ENCODE measurements at places on chromosomes 11 and 22.

- DNase-seq = no peak
Measured at GRCh38 chr22:25156736-25157135, 42.9 kb upstream of the CRYBB3 start.

GRCh38 chr11:118606157-118606843 is 1.1 kb upstream of the PHLDB1 start:
- no peak for DNase-seq

- DNase-seq = no peak
Measured at GRCh38 chr11:71236836-71237475, 15.4 kb downstream of the SHANK2 start.

- no peak for DNase-seq
Measured at GRCh38 chr22:22479116-22479515, 29.4 kb downstream of the ZNF280B start.

DNA sequence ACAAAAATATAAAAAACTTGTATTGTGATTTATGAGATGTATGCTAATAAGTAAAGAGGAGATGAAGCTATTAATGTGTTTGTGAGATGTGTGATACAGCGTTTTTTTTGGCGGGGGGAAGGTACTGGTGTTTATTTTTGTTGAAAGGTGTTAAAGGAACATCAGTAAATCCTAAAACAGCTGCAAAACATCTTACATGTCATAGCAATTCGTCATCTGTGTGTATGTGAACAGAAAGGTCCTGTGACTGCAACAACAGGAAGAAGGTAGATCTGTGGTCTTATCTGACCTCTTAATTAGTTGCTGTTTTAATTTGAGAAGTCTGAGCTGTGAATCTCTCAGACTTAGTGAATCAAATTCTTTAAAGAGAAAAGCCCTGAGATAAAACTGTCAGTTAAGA is 1041.1 kb downstream of the JRKL start:
- DNase-seq = no peak

DNA sequence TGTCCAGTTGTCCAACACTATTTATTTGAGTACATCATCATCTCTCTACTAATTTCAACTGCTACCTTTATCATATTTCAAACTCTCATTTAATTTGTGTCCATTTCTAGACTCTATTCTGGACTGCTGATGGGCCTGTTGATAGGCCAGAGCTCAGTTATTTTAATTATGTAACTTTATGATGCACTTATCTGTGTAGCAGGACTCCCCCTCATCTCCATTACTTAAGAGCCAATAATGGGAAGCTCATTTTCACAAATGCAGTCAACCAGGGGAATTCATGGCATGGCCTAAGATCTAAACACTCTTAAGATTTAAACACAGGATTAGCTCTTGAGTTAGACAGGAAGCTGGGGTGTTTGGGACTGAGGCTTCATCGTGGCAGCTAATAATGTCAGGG is 21.4 kb downstream of the KCNQ1OT1 start:
- DNase-seq = no peak

DNA sequence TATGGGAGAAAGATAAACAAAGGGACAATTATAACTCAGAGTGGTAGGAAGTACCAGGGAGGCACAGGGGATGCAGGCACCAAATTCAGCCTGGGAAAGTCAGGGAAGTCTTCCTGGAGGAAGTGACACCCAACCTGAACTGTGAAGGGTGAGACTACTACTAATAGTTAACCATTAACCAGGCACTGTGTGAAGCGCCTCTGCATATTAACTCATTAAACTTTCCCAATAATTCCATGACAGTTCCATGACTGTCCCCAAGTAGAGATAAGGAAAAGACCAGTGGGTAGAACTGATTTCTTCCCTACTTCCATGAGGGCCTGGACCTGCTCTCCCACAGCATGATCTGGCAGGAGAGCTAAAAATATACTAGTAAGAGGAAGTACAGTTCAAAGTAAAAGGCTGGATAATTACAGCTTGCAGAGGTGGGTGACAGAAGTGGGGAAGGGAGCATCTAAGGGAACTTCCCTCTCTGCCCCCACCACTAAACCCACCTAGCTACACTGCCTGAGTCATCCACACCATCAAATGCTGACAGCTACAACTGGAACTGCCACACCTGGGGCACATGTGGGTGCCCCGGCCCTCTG is 4.7 kb upstream of the AP1B1 start:
- no peak for DNase-seq

GRCh38 chr22:35368386-35368785 is 12.5 kb upstream of the HMOX1 start:
- DNase-seq = no peak

DNA sequence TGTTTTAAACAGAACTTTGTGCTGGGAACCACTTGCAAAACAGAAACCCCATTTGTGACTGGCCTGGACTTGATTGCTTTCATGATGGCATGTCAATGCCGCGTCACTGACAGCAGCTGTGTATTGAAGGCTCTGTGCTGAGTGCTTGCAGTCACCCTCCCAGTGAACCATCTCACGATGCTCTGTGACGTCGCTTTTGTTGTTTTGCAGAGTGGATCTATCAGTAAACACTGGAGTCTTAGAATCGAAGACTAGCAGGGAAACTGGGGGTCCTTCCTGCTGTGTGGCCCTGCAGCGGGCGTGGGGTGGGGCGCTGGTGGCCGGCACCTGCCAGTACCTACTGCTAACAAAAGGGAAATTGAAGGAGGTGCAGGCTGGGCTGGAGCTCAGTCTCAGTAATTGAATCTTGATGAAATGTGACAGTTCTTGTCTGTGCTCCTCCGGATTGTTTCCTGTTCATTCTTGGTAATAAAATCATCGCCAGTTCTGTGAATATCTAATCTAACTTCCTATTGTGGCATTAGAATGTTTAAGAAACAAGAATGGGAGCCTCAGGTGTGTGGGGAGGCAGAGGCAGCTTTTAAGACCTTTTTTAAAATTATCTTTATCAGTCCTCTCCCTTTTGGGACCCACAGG is 50.5 kb upstream of the PARVG start:
- no peak for DNase-seq

DNA sequence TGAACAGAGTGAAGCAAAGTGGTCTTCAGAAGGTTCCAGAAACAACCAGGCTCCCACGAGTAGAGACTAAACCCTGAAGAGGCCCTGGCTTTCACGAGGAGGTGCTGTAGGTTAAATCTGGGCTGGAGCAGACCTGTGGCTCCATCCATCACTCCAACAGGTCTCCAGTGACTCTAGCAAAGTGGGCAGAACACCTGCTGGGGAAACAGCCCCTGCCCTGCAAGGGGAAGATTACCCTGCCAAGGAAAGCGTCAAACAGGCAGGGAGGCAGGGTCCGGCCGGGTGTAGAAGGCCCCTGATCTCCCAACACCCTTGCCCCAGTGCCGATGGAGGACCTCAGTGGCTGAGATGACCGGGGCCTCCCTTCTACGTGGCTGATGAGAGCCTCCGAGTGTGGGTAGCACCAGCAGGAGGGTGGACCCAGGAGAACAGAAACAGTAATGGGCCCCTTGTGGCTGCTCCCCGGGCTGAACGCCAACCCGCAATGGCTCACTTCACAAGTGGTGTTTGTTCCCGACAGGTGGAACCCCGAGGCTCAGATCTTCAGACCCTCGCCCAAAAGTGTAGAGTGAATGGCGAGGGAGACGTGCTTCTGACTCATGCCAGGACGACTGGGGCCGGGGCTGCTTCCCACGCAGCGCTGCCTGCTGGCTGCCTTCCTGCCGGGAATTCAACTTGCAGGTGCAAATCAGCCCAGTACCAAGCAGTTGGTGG is 112.0 kb downstream of the SHANK2 start:
- DNase-seq = no peak

DNA sequence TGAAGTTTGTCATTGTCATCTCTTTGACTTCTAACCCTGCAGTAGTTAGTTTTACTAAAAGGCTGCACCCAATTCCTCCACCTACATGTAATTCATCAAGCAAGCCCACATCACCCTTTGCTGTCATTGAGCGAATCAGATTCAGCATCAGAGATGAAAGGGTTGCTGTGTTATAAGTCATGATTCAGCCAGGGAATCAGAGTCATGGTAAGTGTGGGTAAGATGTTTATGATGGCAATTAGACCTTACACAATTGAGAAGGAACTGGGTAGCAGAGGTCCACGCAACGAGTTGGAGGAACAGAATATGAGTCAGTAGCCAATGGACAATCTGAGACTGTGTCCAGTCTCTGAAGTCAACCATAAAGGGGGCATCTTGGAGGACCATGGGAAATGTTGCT is 162.8 kb upstream of the SNX19 start:
- DNase-seq = no peak

GRCh38 chr22:43477966-43478365 is 66.2 kb downstream of the MPPED1 start:
- no peak for DNase-seq

DNA sequence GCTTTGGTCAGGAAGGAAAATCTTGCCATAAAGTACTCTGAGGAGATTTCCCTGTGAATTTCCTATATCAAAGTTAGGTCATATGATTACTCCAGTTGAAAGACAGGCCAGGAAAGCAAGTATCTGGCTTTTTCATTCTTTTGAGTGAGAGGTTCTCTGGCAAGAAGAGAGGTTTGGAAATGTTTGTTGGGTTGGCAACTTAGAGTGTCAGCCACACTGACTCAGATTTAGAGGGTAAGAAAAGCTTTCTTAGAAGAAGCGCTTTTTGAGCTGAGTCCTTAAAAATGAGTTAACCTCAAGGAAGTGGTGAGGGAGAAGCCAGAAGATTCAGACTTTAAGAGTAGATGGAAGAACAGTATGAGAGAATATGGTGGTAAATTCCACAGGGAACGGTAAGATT is 86.1 kb upstream of the BDNF start:
- no peak for DNase-seq

DNA sequence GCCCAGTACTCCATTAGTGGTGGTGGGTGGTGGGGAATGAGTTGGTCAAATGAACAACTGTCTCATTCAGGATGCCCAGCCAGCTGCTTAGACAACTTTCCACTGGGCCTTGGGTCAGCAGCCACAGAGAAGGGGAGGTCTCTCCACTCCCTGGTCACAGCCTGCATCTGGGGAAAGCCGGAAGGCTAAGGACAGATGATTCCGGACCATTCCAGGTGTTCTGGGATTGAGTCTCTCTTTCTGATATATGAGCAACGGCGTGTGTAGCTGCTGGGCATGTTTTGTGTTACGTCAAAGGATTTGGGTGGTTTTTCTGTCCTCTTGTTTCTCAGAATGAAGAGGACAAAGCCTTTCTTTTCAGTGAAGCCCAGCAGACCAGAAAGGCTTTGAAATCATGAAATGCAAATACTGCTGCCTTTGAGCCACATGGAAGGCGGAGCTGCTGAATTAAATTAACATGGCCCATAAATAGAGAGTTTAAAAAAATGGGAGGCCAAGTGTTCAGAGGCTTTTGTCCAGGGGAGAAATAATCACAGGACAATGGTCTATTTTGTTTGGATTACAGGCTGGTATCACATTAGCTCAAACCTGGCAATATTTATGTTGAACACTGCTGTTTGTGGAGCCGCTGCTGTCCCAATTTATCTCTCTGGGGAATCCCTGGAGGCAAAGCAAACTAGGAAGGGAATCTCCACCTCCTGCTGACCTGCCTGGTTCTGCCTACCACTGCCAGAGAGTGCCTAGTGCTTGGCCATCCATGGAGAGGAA is 234.4 kb upstream of the E2F8 start:
- no peak for DNase-seq

DNA sequence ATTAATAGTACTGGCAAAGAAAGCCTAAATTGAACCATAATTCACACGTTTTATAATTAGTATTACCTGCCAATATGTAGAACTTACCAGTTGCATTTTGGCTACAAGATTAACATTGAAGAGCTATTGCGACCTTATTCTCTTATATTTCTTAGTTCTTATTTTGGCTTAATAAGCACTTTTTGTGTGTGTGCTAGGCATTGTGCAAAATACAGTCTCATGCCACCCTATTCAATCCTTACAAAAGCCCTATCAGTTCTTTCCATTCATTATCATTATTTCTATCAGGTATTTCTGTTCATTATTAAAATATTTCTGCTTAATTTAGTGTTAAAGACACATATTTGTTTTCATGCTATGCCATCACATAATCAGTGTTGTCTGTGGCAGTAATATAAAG is 41.2 kb downstream of the MAML2 start:
- DNase-seq = no peak

All from activated naive CD8-positive, alpha-beta T cell treated with anti-CD3 and anti-CD28 coated beads, Interleukin-2, amount 10 ng/mL, durations not matched to agents 7 days and 5 days (primary cell).